ENCODE measurements at places on chromosomes 12 and 14.
A peak's percentile ranks its signal among the peaks of the same experiment; 100 is the strongest.

- DNase-seq, result peak; percentile 61
Observed at GRCh38 chr14:71933001-71933587, 865 bp downstream of the RGS6 start.

GRCh38 chr14:39614297-39614923, 182.2 kb upstream of the FBXO33 start:
- peak; percentile 36 for DNase-seq

- no peak for DNase-seq
Observed at GRCh38 chr12:69501154-69501895, 31.1 kb downstream of the FRS2 start.

DNA sequence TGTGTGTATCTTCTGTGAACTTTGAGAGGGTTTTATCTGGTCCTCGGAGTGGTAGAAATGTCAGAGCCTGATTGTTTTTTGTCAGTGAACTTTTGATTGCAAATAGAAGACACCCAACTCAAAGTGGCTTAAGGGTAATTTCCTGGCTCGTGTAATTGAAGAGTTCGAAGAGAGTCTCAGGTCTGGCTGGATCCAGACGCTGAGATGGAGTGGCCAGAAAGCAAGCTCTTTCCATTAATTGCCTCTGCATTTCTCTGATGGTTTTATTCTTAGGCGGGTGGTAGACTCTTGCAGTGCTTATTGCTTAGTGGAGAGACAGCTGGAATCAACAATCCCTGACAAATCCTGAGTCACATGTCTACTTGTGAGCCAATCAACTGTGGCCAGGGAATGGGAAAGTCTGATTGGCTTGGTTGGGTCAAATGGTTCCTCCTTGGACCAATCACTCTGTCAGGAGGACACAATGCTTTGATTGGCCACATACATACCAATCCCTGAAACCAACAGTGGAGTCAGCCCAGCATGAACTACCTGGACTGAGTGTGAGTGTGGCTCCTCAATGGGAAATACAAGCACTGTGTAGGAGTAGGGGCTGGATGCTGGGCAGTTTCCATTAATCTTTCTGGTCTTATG, 330.5 kb downstream of the AACS start:
- peak; percentile 40 for DNase-seq

GRCh38 chr14:102691763-102692162, 85.5 kb upstream of the TRAF3 start:
- no peak for DNase-seq

DNA sequence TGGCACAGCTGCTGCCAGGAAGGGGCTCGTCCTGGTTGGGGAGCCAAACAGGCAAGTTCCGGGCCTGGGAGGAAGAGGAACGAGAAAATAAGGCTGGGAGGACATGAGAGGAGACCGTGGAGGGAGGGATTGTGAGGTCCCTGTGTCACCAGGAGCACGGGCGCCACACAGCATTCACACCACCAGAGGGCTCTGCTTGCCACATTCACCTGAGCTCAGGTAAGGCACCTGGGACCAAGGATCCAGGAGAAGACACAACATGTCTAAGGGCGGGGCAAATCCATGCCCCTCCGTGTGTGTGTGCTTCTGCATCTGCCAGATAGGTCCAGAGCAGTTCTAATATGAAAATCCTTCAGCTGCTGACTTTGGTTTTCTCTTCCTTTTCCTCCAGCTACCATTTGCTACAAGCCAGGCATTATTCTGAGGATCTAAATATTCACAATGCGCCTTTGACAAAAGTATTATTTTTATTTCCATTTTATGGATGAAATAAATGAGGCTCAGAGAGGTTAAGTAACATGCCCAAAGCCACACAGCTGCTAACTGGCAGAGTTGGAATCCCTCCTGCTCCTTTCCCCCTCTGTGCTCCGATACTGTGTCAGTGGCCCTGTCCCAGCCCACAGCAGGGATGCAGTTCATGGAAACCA, 14.6 kb downstream of the RAPGEF3 start:
- DNase-seq, result peak; percentile 85

- no peak for DNase-seq
Observed at GRCh38 chr14:26597589-26598080, at the start of gene NOVA1. TSS of gene NOVA1 (minus strand) at chr14:26598033. CDS start at chr14:26597436, 597 bp downstream.

DNA sequence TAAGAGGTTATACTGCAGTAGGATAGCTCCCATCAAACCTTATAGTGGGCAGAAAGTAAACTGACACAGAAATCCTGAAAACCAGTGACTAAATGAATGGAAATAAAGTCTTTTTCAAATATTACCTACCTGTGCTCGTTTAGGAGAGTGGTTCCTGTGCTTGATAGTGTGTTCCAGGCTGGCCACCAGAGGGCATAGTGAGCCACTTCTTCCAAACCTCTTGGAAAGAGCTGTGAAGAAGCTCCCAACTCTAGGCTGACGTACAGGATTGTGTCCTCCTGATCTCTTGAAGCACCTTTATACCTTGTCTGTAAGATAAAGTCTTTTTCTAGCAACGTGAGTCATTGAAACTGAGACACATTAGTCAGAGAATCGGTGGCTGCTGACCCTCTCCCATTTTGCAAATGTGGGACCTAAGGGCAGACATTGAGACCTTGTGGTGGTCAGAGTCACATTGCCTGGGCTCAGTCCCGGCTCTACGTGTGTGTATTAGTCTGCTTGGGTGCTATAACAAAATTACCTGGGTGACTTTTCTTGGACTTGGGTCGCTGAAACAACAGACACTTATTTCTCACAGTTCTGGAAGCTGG, 17.6 kb downstream of the TDP1 start:
- DNase-seq, result peak; percentile 80

DNA sequence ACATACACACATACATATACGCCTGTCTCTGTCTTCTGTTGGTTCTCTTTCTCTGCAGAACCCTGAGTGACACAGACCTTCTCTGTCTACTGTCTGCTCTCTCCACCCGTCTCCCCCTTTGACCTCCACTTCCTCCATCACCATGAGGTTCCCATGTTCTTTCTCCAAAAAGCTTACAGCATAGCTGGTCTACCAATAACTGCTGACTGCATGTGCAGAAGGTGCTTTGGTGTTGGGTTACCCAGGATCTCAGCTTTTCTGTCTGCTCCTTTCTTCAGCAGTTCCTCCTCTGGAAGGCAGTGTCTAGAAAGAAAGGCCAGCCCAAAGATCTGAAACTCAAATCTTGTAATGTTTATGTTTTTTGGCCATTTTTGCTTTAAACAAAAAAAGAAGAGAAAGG, 125.6 kb downstream of the SMOC1 start:
- no peak for DNase-seq

Data from mesendoderm (in vitro differentiated cells).